ENCODE measurements at places on chromosomes 2 and 18.

DNA sequence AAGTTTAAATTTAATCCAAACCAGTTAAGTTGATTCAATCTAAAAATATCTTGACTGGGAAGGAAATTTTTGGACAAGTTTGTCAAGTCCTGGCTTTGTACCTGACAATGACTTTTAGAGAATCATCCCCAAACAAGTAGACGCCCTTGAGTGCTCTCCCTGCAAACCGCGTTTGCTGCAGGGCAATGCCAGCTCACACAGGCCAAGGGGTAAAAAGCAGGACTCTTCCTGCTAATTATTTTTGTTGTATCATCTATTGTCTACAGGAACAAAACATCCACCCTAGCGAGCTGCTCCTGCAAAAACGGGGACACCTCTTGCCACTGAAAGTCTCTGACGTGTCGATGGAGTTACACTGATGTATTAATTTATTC lies 10.9 kb downstream of the ID2 start:
- no peak for DNase-seq

DNA sequence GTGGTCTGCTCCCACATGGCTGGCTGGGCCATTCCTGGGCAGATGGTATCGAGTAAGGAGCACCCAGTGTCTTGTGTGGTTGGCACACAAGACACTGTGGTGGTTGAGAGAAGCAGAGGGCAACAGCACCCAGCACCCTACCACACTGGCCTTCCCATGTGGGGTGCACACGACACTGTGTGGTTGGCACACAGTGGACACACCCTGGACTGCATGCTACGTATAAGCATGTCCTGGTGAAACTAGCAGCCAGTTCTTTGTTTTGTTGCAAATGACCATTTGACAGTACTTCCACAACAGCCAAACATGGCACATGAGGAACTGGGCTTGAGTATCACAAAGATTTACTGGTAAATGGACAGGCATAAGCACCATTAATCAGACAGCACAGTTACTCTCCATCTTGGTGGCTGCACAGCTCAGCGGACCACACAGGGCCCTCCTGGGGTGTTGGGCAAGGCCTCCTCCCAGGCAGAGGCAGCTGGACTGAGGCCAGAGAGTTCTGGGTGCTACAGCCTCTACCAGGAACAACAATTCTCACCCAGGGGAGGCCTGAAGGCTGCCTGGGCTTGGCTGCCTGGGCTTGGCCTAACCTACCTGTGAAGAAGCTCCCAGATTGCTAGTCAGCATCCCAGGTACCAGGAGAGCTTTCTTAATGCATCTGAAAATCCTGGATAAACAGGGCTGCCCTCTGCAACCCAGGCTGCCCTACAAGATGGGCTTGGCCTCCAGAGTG lies 59.3 kb upstream of the ALPP start:
- DNase-seq, result no peak

- DNase-seq, result no peak
These were observed 1696.7 kb upstream of the PIK3C3 start for GRCh38 chr18:40258311-40258710.

GRCh38 chr2:55951533-55951932 lies 28.0 kb upstream of the EFEMP1 start:
- DNase-seq, result no peak

GRCh38 chr2:1830936-1831619 lies 86.8 kb upstream of the PXDN start:
- no peak for DNase-seq
